ENCODE measurements at places on chromosomes 2 and 18. TPM values are rescaled to one million over a fixed set of nuclear protein-coding genes. Genes with fewer than 3 reads are reported as not detected.
A peak's percentile ranks its signal among the peaks of the same experiment; 100 is the strongest.

DNA sequence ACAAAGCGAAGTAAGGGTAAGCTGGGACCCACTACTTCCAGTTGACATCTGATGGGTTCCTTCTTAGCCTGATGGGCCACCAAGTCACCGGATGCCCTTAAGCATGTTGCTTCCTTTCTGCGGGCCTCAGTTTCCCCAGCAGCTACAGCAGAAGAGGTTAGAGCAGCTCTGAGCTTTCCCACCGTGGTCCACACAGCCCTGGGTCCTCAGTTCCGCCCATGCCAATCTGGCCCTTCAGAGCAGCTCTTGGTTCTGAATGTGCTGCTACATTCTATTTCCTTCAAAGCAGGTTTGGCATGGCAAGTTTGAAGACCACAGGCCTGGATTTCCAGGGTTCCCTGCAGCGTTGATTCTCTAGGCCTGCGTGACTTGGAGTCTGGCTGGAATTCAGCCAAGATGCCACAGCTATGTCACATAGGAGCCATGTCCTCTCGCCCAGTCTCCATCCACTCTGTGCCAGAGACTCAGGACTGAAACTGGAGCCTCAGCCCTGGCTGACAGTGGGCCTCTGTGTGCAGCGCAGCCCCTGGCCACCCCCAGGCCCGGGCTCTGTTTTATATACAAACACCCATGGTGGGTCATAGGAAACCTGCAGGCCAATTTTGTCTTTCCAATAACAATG is 79.6 kb downstream of the TFCP2L1 start:
- no peak for DNase-seq

DNA sequence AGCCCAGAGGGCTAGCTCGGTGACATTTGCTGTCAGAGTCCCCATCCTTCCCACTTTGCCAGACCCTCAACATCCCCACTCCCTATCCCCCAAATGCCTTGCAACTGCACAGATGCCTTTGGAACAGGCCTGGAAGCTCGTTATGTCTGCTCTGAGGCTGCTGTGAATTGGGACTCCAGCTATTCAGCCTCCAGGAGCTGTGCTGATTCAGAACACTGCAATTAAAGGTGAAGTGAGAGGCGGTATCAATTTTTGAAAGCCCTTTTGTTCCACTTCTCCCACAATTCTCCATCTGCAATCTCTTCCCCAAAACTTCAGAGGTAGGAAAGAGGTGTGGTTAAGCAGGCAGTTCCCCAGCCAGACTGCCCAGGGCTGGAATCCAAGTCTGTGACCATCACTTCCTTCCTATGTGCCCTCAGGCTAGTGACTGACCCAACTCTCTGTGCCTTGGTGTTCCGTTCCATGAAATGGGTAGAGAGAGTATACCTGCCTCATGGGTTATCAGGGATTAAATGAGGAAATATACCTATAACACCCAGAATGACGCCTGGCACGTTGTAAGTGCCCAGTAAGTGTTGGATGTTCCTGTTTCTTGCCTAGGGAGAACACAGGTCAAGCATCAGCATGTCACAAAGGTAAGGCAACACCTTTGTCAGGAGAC is 17.5 kb downstream of the NOSTRIN start:
- no peak for DNase-seq

- DNase-seq, result peak; percentile 78
These were observed 137.7 kb downstream of the THNSL2 start for GRCh38 chr2:88307817-88308216.

GRCh38 chr2:151299920-151300539 is 10.6 kb upstream of the NMI start:
- no peak for DNase-seq

Gene ZNF385B
- 3.1 TPM for polyA plus RNA-seq

Measured in GM23338 (cell line).